ENCODE measurements at places on chromosomes 11 and 22.

DNA sequence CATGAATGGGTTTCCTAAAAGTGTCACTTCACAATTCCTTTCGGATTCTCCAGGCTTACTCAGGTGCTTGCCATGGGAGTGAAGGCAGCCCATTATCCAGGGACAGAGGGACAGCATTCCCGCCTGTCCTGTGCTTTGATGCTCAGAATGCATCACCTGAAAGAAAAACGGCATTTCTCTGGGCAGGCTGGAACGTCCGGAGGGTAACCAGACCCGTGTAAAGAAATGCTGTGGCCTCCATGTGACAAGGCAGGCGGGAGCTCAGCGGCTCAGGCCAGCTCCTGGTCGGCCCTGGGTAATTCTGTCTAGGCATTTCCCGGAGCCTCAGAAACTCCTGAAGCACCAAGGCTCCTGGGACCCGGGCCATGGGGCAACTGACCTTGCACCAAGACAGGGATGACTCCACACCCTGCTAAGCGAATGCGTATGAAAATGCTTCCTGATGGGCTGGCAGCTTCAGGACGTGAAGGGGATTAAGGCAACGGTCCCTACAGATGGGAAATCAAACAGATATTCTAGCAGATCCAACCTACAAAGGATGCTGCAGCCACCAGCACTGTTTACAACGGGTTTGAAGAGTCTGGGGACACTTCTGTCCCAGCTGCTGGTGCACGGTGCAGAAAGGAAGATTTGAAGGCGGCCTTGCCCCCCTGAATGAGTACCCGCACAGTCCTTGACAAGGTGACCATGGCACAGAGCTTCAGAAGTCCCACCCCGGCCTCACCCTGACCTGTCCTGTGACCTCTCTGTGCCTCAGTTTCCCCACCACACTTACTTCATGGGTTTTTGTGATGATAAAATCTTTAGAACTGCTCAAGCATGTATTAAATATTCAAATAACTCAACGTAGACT lies 13.6 kb upstream of the FGF3 start:
- no peak for DNase-seq

DNA sequence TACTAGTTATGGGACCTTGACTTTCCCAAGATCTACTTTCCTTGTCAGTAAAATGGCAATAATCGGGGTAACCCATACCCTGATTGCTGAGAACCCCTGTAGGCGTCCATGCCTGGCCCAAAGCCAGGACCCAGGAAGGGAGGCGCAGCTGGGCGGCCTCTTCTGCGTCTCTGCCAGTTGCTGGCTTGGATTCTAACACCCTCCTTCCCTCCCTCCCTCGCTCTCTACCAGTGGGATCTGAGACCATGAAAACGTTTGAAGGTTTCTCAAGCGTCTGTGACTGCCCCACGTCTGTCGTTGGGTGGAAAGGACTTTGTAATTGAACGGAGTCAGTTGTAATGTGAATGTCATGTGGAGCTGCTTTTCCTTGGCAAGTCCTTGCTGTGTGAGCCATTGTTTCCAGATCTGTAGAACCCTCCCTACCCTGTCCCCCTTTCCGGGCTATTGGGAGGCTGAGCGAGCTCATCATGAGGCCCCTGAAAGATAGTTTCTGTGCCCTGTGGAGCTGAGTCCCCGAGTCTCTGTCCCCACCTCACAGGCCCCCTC lies 47.8 kb downstream of the PARVB start:
- DNase-seq = no peak

DNA sequence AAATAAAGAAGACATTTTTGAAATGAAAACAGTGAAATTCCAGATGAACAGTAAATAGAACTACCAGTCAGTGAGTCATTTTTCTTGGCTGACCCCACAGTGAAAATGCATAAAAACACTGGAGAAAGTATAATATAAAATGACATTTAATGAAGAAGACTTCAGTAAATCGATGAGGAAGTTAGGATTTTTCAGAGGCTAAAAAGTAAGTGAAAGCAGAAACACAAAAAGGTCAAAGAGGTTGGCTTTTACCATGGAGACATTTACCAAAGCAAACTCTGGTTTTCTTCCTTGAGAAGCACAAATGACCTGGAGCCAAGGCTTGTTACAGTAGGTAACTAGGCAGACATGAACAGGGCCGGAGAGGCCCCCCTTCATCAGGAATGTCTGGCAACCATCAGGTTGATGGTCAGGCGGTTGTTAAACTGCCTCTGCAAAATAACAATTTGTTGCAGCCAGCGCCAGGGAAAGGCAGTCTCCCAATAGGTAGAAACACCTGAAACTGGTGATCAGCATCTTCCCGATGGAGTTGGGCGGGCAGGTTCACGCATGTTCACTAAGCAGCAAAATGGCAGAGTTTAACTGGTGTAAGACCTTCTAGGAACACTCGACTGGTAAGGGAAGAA lies 16.7 kb upstream of the TMEM123 start:
- DNase-seq = no peak

GRCh38 chr11:59847626-59848025 lies 2.3 kb upstream of the CBLIF start:
- DNase-seq = no peak

GRCh38 chr22:30435674-30436126 lies 10.1 kb downstream of the MTFP1 start:
- peak; percentile 35 for DNase-seq

DNA sequence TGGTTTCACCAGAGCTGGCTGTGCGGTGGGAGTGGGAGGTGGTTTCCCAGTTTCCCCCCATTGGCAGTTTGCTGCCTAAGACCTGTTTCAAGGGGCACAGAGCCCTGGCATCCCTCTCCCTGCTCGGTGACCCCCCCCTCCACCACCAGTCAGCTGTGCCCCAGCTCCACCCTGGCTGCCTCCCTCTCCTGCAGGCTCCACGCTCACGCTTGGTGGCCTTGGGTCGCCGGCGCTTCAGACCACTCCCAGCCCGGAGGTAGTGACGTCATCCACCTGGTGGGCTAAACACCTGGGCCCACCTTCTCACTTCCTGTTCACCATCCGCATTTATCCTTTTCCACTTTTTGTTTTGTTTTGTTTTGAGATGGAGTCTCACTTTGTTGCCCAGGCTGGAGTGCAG lies 7.8 kb downstream of the GAL start:
- no peak for DNase-seq

DNA sequence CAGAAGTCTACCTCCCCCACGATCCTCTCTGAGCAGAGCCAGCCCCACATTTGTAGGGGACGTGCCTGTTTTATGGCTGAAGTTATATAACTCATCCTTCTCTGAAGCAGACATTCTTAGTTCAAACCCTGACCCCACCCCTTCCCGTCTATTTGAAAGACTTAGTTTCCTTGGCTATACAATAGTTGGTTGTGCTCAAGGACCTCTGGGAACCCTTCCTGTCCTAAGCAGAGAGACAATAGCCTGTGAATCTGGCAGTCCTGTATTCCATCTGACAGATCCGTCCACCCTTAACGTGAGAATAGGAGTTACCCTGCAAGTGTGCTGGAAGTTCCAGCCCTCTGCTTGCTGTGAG lies 75.2 kb downstream of the MN1 start:
- no peak for DNase-seq

DNA sequence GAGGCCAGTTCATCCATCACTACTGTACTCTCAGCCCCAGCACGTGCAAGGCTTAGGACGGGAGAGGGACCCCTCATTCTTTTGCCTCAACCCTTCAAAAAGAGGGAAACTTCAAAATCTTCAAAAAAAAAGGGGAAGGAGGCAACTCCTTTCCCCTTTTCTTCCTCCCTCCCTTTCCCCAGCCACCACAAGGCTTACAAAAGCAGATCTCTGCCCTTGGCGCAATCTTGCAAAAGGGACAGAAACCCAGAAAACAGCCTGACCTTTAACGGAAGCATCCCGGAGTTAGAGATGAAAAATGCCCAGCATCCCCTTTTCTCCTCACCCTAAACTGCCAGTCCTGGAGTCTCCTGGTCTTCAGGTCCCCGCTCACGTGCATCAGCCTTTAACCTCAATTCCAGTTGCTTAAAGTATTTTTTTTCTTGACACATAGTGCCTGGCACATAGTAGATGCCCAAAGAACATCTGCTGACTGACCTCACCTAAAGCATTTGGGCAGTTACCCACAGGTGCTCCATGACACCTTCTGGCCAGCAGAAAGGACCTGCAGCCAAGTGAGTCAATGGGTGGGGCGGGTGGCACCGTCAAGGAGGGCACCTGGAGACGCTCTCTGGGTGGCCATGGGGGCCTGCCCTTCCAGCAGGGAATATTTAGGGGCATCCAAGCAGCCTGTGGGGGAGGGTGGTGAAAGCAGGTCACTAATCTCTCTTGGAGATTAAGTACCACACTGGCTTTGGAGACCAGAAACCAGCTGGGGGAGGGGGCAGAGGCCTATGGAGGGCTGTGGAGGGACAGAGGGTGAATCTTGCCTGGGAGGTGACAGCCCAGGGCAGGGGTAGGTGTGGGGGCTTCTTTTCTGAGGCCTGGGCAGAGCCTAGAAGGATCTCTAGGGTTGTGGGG lies 16.3 kb downstream of the NECTIN1 start:
- DNase-seq = no peak

GRCh38 chr11:29934115-29934638 lies 82.7 kb downstream of the KCNA4 start:
- no peak for DNase-seq

DNA sequence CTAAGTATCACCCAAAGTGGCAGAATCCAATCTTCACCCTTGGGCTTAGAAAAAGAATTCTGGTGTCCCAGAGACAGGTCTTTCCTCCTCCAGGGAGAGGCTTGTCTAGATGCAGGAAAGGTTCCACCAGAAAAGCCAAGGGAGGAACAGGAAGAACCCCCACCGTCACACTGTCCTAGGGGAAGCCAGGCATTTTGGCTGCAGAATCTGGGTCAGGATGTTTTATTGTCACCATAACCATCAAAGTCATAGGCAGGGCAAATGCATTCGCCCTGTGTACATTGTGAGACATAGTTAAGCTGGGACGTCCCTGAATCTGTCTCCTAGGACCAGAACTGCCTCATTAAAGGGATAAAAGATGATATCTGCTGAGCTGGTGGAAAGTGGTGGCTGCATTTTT lies 590.5 kb downstream of the OPCML start:
- no peak for DNase-seq

GRCh38 chr11:128174465-128175291 lies 412.7 kb downstream of the ETS1 start:
- no peak for DNase-seq

GRCh38 chr22:27800250-27801201 lies 1.0 kb downstream of the MN1 start:
- no peak for DNase-seq

DNA sequence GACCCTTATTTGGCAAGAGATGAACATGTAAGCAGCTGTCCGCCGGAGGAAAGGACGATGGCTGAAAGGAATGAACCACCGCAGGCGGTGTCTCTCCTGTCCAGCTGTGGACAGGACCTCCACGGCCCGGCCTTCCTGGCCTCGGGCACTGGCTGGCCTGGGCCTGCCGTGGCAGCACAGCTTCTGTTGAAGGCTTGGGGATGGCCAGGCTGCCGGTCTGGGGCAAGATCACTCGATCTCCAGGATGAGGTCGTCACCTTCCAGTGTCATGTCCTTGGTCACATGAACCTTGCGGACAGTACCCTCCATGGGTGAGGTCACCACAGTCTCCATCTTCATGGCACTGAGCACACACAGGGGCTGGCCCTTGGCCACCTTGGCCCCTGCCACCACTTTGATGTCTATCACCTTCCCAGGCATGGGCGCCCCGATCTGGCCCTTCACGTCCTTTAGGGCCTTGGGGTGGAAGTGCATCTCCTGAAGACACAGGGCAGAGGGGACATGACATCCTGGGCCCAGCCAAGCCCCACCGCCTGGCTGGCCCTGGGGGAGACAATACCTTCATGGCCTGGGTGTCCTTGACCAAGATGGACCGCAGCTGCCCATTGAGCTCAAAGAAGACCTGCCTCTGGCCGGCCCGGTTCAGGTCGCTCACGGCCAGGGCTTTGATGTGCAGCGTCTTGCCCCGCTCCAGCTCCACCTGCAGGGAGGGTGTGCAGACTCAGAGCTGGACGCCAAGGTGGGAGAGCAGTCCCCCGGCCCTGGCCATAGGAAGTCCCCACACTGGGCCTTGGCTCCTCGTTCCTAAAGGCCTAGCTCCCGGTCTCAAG lies 5.6 kb downstream of the RCE1 start:
- DNase-seq = peak; percentile 14

GRCh38 chr11:83078269-83078668 lies 6.6 kb upstream of the RAB30 start:
- DNase-seq = no peak

Data from GM06990 (cell line).